ENCODE measurements at places on chromosomes 12 and 14.

DNA sequence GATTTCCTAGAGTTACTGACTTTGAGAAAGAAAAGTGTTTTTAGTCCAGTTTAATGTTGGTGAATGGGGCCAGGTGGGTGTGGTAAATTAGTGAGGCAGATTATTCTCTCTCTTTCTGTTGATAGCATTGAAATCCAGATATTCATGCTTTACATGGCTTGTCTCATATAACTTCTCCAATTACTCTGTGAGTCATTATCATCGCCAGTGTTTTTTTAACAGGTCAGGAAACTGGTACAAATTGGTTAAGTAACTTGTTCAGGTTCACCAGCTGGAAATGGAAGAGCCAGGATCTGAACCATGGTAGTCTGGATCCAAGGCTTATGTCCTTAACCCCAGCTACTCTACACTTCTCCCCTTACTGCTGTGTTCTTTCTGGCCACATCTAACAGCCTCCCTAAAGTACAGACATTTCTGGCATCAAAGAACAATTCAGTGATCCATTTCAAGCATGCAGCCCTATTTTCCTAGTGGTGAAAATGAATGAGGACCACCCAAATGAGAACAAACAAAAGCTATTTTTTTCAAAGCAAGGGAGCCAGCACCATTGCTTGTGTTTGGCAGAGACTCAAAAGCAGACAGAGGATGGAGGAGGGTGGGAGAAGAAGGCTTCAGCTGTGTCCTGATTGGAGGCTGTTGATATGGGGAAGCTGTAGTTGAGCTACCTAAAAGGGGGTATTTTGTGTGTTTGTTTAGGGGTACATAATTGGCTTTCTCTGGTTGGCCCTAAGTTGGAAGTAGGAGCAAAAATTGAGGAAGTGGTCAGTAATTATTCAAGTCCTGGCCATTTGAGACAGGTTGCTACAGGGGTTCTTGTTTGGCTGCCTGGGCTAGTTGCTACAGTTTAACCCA is 1.7 kb downstream of the IRAK3 start:
- no peak for DNase-seq

- no peak for DNase-seq
Measured at GRCh38 chr12:49891476-49891875, 12.2 kb downstream of the FAIM2 start.

DNA sequence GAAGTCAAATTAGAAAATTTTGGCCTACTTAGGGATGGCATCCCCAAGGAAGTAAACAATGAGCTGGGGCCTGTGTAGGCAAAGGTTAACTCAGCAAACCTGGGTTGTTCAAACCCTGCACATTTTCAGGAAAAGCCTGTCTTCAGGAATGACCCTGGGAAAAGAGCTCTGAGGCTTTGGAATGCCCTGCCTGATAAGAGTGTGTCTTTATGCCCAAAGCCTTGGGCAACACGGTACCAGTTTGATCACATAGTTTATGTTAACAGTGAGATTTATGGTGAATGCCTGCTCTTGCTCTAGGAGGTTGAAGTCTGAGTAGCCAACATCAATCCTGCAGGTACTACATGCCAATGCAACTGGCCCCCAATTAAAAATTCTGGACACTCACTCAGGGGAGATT is 28.2 kb upstream of the STAB2 start:
- no peak for DNase-seq

GRCh38 chr12:67442896-67443295 is 173.7 kb downstream of the CAND1 start:
- DNase-seq, result no peak

- DNase-seq, result no peak
Measured at GRCh38 chr14:104972301-104973134, 5.7 kb downstream of the AHNAK2 start.

DNA sequence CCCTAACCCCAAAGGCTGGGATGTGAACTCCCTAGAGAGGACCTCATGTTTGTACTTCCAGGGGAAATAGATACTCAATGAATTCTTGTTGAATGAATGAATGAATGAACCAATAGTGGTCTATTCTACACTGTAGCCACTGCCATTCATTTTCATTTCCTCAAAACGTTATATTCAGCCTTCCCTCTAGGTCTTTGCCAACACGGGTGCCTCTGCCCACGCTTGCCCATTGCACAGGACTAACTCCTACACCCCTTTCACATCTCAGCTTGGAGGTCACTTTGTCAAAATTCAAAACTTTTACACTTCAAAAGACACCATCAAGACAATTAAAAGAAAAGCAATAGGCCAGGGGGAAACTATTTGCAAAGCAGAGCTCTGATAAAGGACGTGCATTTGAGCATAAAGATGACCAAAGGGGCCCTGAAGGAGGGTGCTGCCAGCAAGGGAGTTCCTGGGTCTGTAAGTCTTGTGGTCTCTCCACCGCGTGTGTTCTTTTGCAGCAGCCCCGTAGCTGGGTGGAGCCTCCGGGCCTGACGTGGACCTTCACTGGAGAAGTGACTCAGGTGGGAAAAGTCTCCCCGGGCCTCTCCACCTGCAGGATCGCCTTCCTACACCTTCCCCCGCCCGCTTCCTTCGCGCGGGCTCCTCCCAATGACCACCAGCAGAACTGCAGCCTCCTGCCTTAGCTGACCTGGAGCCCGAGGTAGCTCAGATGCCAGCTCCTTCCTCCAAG is 31.5 kb downstream of the TMEM63C start:
- DNase-seq, result peak; percentile 57

DNA sequence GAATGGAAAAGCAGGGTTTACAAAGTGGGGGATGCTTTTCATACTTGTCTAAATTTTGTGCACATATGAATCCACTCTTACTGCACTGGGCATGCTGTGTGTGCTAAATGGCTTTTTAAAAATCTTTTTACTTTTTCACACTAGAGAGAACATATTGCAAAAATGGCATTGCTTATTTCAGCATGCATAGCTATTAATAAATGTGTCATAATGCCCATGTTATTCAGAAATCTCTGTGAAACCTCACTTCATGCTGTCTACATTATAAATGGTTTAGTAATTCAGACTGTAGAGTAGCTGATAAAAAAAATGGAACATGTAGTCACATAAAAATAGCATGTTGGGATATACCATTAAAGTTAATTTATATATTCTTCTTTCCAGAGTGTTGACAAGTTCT is 593.8 kb downstream of the RPL10L start:
- no peak for DNase-seq

DNA sequence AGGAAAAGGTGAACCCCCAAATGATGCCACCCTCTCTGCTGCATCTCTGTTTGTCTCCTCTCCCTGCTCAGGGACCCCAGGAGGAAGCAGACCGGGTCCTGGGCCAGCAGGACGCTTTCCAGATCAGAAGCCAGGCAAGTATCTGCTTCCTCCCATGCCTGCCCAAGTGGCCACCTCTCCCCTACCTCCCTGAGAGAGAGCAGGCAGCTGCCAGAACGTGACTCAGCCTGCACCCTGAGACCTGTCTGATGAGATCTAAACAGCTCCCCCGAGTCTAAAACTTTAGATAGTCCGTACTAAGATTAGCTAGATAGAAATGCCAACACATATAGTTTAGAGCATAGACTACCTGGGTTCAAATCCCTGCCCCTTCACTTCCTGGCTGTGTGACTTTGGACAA is 31.2 kb upstream of the OAS1 start:
- DNase-seq, result no peak

Data from NCI-H1417 treated with DMSO at 0.1 percent for 48 hours (cell line).